ENCODE measurements at places on chromosomes 16 and 17. TPM values are rescaled to one million over a fixed set of nuclear protein-coding genes. Genes with fewer than 3 reads are reported as not detected.

The UBE2Z gene
- 86.7 TPM for total RNA-seq

The BAIAP3 gene
- total RNA-seq = 8.0 TPM

The LRRC37A gene
- 3.1 TPM for total RNA-seq

The SLC52A1 gene
- 0.19 TPM for total RNA-seq

The CD19 gene
- total RNA-seq = 2.6 TPM

The ZG16B gene
- total RNA-seq = 0.98 TPM

The KRT13 gene
- total RNA-seq = not detected

The ENGASE gene
- 49.3 TPM for total RNA-seq

The KRT33A gene
- total RNA-seq = not detected

The TOM1L1 gene
- total RNA-seq = 85.7 TPM

The FOXL1 gene
- total RNA-seq = 2.0 TPM

The ANKFY1 gene
- 61.7 TPM for total RNA-seq

The CALB2 gene
- 1.4 TPM for total RNA-seq

The CCDC144A gene
- total RNA-seq = 7.6 TPM

The DCXR gene
- 102 TPM for total RNA-seq

The NPW gene
- total RNA-seq = not detected

The TEX14 gene
- total RNA-seq = 0.22 TPM

The ADAM11 gene
- 0.28 TPM for total RNA-seq

The KRTAP4-6 gene
- total RNA-seq = not detected

The EFCAB13 gene
- total RNA-seq = 18.8 TPM

The HIRIP3 gene
- 16.0 TPM for total RNA-seq

The WSCD1 gene
- 14.5 TPM for total RNA-seq

The CDH1 gene
- 149 TPM for total RNA-seq

The NTN1 gene
- 1.8 TPM for total RNA-seq

The SLC5A10 gene
- total RNA-seq = 9.7 TPM

The RAPGEFL1 gene
- 4.3 TPM for total RNA-seq

The ABCA3 gene
- total RNA-seq = 35.5 TPM

The TLK2 gene
- 43.0 TPM for total RNA-seq

The IL34 gene
- total RNA-seq = 7.4 TPM

The KPNA2 gene
- 27.4 TPM for total RNA-seq

The AXIN2 gene
- total RNA-seq = 14.0 TPM

The DPEP1 gene
- total RNA-seq = 24.2 TPM

The TEFM gene
- 14.0 TPM for total RNA-seq

The KRTAP3-2 gene
- total RNA-seq = not detected

All from kidney (tissue), 22 donors.